NCI-H2081 (cell line): ENCODE measurements at places on chromosomes 3 and 15.

DNA sequence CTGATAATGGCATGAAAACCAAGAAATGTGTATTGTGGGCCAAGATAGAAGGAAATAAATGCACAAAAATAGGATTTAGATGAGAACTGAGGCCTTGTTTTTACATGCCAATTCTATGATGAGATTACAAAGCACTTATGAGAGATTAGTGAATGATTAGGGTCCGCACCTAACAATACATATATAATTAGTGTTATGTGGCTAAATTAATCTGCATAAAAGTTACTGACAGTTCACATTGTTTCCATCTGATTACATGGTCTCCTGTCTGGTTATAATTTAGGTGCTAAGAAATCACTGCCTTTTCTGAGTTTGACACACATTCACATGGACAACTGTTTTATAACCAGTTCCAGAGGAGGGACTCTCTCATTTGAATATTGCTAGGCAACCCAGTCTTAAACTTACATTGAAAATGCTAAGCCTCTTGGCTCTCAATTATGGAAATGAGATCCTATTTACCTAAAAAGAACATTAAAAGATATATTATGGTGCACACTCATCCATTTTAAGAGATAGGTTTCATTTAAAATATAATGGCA, 117.0 kb upstream of the ARL6 start:
- DNase-seq, result peak; percentile 8

- DNase-seq, result no peak
Measured at GRCh38 chr3:118987477-118987876, 47.2 kb downstream of the IGSF11 start.

DNA sequence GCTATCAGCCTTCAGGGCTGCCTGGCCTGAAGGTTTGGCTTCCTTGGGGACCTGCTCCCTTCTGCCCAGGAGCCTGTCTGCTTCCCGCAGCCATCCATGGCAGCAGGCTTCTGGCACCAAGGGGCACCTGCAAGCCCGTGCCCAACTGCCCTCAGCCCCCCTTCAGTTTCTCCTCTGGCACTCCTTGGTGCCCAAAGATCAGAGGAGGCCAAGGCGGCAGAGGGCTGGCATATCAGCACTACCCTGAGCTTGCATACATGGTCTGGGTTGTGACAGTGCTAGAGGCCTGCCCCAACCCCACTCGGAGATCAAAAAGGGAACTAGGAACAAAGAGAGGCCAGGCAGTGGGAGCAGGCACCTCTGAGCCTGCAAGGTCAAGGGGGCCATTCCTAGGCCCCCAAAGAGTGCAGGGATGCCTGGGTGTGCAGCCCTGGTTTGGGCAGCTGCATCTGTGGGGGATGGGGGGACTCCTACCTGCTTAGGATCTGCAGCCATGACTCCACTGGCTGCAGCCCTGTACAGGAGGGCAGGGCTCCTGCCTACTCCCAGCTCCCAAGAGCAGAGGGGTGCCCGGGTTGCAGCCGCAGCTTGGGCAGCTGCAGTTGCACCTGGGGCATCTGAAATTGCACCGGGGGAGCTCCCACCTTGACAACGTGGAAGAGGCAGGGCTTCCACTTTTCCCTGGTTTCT, 76.2 kb upstream of the TP63 start:
- DNase-seq, result no peak

DNA sequence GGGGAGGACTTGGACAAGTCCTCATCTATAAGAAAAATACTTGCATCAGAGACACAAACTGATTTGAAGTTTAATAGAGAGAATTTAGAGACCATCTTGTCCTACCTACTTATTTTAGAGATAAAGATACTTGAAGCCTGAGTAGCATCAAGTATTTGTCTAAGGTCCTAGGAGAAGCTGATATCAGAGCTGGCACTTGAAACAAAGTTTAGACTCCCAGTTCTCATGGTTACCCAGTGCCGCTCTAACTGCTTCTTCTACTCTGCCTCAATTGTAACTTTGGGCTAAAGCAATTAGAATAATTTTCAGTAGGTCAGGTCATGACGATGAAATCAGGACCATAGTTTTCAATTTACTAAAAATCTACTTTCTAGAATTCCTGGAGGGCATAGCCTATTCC, 123.9 kb upstream of the CADPS start:
- no peak for DNase-seq

DNA sequence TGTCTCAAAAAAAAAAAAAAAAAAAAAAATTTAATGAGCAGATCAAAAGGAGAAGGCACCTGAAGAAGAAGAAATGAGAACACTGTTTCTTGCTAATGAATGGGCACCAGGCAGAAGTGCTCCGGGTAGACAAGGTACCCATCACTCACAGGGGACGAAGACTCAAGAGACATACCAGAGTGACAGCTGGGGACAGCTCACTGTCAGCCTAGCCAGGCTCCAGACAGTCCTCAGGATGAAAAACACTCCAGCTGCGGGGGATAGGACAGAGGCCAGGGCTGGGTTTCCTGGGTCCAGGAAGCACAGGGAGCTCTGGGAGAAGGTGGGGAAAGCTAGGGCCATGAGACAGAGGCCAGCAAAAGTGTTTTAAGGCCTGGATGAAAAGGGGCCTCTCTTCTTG, 48.5 kb upstream of the PARL start:
- no peak for DNase-seq

DNA sequence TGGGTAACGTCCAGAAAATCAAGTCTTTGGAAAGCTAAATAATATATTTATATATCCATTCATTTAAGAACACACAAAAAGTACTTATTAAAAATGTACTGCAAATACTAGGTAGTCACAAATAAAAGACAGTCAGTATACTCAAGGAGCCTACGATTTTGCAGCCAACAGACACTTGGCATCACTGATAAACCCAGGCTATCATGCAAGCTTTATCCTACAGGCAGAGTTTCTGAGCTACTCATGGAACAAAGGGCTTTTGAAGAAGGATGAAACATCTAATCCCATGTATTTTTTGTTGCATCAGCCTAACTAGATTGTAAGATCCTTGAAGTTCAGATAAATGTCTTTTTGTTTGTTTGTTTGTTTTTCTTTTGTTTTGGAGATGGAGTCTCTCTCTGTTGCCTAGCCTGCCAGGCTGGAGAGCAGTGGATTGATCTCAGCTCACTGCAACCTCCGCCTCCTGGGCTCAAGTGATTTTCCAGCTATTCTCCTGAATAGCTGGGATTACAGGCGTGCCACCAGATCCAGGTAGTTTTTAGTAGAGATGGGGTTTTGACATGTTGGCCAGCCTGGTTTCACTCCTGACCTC, 319.4 kb upstream of the MDFIC2 start:
- no peak for DNase-seq

DNA sequence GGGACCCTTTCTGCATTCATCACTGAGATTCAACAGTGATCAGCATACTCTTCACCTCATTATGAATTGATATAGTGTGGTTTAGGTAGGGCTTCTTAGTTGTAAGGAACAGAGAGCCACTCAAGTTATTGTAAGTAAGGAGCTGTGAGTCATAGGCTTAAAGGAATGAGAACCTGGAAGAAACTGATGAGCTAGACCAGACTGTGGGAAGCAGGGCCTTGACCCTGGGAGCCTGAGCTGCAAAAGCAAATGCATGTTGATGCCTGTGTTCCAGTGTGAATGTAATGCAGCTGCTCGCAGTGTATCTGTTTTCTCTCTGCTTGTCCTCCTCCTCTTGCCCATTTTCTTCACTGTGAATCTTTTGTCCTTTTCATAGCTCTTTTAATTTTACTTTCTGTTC, 13.6 kb downstream of the ZKSCAN7 start:
- no peak for DNase-seq

DNA sequence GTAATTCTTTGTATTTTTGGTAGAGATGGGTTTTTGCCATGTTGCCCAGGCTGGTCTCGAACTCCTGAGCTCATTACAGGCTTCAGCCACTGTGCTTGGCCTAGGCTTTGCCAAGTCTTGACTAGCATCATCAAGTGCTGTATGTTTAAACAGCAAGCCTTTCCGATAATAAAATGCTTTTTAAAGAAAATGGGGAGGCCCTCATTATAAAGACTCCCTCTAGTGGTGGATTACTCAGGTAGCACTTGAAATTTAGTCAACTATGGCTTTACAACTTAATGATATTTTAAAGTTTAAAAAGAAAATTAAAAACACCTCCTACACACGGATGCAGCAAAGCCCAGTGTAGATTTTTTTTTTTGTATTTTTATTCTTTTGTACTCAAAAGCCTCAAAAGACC, 213.6 kb downstream of the GAP43 start:
- DNase-seq, result peak; percentile 9

DNA sequence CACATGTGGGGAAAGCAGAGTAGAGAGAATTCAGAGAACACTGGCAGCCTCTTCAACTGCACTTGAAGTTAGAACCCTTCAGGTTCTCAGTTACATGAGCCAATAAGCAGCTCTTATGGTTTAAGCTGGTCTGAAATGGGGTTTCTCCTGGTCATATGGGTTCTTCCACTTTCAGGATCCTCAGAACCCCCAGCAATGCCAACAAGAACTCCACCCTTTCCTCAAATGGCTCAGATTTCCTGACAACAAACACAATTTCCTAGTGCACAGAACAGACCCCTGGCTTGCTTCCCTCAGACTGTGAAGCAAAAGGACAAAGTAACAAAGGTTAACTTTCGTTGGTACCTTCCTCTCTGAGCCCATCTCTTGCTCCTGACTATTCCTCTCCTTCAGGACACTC, 23.9 kb upstream of the FRMD4B start:
- no peak for DNase-seq

DNA sequence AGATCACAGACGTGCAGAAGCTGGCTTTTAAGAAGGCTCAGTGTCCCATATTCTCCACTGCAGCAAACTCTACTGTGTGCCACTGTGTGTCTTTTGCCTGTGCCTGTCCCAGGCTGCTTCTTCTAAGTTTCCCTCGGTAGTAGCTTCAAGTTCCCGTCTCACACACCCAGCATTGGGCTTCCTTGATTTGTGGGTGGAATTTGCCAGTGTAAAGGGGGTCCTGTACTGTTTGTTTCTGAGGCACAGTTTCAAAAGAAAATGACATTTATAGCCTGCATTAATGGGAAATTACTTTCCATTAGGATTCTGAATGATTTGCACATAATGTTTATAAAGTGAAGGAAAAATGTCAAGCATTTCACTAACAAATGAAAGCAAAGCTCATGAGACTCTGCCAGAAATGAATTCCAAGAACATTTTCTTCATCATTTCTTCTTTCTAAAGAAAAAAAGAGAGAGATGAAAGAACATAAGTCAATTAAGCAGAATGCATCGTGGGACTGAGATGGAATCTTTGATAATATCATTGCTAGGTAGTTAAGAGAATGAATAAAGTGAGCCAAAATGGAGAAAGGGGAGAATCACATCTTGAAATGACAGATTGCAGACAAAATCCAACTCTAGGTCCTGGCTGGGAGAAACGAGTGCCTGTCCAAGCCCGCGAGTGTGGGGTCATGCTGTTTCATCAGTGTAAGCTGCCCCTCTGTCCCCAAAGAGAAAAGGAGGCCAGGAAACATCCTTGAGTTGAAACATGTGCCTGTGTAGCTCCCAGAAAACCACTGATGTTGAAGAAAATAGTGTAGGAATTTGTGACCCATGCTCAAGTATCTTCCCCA, 48.6 kb upstream of the ADAMTSL3 start:
- no peak for DNase-seq

DNA sequence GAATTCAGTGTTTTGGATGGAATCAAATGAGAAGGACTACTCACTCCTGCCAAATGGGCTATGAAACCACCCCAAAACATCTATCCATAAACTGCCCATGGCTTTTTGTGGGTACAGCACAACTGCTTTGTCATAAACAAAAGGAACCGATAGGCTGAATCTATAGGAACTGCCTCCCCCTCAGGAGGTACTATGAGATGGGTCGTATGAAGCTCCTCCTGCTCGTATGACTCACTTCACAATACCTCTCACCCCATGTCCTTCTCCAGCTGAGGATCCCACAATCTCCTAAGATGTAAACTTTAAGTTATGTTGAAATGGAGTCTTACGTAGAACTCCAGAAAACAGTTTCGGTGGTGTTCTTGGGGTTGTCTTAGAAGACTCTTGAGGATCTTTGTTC, 129.9 kb upstream of the SAMMSON start:
- DNase-seq, result no peak

DNA sequence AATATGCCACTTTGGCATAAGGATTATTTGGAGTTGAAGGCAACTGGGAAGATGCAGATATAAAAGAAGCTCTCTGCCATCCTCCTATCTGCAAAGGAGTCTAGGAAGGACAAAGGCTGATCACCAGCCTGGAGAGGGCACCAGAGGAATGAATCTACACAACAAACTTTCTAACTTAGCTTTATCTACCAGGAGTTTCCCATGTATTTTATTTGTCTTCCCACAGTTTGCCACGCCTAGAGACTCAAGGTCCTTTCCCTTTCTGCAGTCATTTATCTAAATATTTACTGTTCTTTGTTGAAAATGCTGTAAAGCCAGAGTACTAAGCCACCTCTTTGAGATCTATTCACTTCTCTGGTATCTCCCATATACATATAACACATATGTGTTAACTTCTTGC, 32.2 kb downstream of the GPR176 start:
- no peak for DNase-seq

DNA sequence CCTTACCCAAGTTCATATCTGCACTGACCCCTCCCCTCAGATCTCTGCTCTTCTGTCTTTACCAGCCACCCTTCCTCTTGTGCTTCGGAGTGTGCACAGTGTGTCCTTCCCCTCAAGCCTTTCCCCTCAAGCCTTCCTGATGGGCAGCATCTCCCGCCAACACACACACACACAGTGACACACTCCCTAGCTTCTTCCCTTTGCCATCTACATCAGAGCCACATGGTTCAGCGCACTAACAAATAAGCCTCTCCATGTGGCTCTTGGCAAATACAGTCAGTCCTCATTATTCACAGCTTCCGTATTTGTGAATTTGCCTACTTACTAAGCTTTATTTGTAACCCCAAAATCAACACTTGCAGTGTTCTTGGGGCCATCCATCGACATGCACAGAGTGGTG, 37.5 kb downstream of the SH3BP5 start:
- DNase-seq, result peak; percentile 58

DNA sequence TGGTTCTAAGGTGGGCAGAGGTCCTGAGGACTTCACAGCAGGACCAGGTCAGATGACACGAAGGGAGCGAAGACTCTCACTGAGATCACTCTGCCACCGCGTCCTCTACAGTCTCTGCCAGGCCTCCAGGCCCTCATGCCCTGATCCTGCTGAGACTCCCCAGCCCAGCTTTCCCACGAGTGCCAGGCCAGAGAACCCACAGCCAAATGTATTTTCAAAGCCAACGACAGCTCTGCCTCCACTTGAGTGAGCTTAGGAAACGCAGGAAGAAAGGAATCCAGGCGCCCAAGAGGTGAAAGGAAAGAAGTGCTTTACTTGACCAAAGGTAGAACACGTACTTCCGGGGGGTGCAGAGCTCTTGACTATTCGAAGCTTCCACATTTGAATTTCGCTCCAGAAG, 275.0 kb downstream of the XXYLT1 start:
- no peak for DNase-seq

DNA sequence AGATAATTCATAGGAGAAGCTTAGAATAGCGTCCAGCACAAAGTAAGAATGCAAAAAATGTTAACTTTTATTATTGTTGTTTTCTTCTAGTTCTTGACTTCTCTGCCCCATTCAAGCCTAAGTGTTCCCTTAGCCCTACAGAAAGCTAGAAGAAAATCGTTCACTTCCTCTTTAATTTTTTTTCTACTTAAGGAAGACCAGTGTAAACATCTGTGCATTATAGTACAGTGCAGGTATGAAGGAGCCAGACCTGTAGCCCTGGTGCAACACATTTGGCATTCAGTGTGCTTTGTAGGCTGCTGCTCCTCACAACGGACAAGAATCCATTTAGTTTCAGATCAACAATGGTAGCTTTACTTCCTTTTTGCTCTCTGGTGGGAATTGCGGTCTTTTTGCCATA, 127.8 kb upstream of the SLC7A14 start:
- no peak for DNase-seq
